ENCODE measurements at places on chromosomes 5 and 9.

- DNase-seq = no peak
These were observed 69.4 kb downstream of the RIGI start for GRCh38 chr9:32456564-32456963.

DNA sequence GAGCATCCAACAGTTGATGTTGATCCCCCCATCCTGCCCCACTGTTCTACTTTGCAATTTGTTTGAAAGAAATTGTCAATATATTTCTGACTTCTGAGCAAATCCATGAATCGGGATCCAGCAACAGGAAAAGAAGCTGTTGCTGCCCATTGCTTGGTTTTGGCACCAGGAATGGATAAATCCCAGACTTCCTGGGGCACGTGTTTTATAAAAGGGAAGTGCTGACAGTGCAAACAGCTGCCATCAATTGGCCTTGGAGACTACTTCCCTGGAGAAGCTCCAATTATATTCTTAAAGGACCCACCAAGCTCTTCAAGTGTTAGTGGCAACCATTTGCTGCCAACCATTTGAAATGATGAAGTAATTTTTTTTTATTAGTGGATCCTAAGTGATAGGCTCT is 13.7 kb downstream of the STK32A start:
- DNase-seq = no peak

DNA sequence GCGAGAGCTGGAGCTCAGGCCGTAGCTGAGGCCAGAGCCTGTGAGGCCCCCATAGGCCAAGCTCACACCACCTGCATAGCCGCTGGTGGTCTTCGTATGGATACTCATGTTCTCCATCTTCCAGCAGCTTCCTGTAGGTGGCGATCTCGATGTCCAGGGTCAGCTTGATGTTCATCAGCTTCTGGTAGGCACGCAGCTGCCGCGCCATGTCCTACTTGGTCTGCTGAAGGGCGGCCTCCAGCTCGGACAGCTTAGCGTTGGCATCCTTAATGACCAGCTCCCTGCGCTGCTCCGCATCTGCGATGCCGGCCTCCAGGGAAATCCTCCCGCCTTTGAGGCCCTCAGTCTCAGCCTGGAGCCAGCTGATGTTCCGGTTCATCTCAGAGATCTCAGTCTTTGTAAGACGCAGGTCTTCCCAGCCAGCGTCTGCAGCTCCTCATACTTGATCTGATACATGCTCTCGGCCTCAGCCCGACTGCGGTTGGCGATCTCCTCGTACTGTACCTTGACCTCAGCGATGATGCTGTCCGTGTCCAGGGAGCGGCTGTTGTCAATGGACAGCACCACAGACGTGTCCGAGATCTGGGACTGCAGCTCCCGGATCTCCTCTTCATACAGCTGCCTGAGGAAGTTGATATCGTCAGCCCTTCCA is 172.1 kb downstream of the PPP2R2B start:
- no peak for DNase-seq

DNA sequence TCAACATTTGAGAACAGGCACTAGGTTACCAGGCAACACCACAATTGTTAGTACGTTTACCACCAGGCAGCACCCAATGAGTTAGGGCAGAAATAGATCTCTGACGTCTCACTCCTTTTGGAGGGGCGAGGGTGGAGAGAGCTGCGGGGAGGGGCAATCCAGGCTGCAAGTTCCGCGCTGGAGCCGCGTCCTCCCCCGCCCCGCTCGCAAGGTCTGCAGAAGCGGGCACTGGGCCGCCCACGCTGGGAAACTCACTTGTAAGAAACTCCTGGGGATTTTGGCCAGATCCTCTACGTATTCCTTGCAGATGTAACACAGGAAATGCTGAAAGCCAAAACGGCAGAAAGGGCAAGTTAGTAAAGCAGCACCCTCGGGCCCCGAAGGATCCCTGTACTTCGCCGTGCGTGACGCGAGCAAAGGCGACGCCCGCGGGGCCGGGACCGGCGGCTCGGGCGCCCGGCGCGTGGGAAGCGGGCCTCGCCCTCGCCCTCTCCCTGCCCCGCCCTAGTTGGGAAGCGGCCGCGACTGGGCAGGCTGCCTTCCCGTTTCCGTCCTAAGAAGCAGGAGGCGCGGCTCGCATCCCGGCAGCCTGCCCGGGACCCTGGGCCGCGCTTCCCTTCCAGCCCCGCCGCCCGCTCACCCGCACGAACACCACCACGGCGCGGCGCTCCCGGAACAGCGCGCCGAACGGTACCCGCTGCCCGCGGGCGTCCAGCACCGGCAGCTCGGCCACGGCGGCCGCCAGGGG is 493 bp downstream of the PRXL2C start:
- DNase-seq = peak; percentile 74

DNA sequence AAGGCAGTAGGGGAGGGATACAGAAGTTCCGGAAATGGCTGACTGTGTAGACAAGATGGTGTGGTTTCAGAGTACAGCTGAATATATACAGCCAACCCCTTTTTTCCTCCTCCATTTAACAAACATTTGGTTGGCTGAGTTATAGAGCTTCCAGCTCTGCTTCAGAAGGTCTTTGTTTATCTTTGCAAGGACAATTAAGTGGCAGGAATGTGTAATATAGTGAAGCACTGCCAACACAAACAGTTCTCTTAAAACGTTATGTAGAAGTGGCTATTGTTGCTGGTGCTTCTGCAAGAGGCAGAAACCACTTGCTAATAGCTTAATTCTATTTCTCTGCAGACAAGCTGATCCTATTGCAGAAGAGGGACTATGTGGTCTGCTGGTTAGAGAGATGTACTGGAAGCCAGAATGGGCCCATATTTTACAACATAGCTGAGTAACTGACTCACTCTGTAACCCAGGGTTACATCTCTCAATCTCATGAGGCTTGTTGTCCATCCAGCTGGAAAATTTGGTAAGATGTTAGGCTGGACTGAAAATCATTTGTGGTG is 62.7 kb upstream of the OSMR start:
- DNase-seq = no peak

DNA sequence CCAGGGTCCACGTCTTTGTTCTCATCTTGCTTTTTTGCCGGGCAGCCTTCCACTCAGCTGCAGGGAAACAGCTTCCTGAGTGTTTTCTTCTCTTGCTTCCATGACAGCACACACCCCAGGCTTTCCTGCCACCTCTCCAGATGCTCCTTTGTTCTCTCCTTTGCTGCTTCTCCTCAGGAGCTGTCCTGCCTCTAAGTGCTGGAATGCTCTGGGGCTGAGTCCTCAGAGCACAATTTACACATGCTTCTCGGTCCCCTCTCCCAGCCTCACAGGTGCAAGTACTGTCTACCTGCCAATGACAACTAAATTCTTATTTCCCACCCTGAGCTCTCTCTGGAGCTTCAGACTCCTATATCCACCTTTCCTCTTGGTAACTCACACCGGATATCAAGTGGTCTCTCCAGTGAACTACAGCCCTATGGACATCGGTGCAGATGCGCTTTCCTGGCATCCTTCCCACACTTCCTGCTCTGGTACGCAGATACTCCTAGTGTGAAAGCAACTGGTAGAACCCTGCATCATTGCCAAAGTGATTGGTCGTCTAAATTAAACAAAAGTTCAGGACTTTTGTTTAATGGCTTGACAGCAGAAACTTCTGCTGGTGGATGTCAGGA is 13.4 kb upstream of the ACSL6 start:
- peak; percentile 28 for DNase-seq

DNA sequence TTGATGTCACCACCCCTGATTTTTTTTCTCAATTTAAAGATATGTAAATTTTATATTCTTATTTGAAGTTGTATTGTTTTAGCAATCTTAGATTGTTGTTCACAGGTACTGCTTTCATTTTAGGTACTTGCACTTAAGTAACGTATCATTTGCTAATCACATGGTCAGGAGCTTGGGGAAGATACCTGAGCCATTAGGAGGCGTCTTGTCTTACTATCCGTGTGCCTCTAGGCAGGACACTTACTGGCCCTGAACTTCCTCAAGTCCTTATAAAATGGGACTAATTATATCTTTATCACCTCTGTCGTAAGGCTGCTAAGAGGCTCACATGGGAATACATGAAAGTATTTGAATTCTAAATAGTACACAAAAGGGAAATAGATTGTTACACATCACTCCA is 18.5 kb downstream of the ZSWIM6 start:
- no peak for DNase-seq

GRCh38 chr5:174172566-174172965 is 127.1 kb downstream of the NSG2 start:
- no peak for DNase-seq

DNA sequence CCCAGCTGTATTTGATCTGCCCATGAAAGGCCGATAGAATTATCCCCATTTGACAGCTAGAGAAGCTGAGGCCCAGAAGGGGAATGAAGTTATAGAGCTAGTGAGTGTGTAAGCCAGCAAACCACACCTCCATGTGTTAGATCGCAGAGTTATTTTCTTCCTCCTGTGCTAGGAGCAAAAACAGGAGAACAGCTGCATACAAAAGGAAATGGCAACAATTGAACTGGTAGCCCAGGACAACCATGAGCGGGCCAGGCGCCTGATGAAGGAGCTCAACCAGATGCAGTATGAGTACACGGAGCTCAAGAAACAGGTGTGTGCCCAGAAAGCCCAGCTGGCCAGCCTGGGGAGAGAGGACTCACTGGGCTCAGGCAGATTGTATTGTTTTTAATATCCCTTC is 30.4 kb downstream of the RAB14 start:
- no peak for DNase-seq

- no peak for DNase-seq
These were observed 290.7 kb downstream of the NFIB start for GRCh38 chr9:14023285-14023684.

GRCh38 chr5:78162253-78162862 is 132.1 kb downstream of the AP3B1 start:
- DNase-seq = no peak

GRCh38 chr9:108041551-108041950 is 552.0 kb upstream of the KLF4 start:
- no peak for DNase-seq

- DNase-seq = no peak
These were observed 53.7 kb downstream of the TRIM36 start for GRCh38 chr5:115116001-115116400.

GRCh38 chr5:93164690-93165089 is 416.3 kb downstream of the NR2F1-AS1 start:
- DNase-seq = no peak

GRCh38 chr9:106479679-106480078 is 383.3 kb upstream of the ZNF462 start:
- no peak for DNase-seq

- DNase-seq = no peak
These were observed 3.3 kb downstream of the CYFIP2 start for GRCh38 chr5:157269165-157269671.

DNA sequence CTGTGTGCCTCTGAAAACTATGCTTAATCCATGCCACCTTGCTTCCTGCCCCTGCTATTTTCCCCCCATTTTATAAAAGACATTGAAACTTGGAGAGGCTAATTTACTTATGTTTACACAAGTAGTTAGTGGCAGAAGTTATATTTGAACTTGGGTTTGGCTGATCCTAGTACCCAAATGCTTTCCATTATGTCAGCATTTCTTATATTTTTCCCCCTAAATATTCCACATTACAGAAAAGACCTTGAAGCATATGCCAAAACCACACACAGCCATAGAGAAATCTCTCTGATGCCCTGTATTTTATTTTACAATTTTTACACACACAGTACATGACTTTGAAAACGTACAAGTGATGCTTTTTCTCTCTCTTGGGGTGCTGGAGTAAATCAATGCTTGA is 11.2 kb downstream of the C1QTNF2 start:
- no peak for DNase-seq

DNA sequence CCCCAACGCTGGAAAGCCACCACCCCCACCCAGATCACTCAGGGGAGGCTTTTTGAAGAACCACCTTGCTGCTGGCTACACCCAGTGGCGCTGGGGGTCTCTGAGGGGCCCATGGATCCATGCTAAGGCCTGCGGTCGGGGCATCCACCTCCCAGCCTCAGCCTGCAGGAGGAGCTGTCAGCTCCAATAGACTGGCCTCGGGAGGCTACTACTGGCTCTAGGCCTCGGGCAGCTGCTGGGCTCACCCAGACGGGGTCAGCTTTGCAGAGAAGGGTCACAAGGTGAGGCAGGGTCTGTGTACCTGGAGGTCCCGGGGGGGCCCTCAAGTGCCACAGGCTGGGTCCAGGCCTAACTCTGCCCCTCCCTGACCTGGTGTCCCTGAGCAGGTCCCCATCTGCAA is 193.7 kb downstream of the OLFM1 start:
- DNase-seq = no peak

- DNase-seq = no peak
These were observed 281.6 kb downstream of the NTRK2 start for GRCh38 chr9:84950879-84951811.

DNA sequence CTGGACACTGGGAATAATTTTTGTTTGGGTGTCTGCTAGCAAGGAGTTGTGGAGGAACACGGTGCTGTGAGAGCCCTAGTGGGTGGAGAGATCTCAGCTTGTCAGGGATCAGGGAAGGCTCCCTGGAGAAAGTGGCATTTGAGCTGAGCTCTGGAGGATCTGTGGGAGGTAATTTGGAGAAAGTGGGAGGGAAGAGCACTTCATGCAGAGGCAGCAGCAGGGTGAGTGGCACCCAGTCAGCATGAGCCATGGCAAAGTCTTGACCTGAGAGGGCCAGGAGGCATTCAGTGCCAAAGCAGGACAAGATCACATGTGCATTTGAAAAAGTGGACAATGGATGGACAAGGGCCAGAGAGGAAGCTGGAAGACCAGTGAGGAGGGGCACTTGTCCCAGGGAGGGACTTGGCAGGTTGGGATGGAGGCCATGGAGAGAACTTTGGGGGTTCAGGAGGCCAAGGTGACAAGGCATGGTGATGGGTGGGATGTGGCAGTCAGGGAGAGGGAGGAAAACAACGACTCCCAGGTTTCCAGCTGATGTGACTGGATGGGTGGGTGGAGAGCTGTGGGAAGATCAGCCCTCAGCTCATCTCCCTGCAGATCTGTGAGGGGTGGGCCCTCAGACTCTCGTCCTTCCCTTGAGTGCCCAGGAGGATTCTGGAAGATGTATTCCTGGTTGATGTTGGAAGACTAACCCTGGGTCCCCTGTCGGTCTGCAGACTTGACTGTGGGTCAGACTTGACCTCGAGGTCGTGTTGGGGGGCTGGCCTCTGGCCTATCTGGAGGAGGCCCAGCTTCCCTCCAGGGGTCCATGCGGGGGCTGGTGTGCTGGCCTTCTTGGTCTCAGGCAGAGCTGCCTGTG is 68.9 kb upstream of the PITX1 start:
- peak; percentile 13 for DNase-seq

- DNase-seq = no peak
These were observed 87.5 kb upstream of the TLE1 start for GRCh38 chr9:81776834-81777233.

DNA sequence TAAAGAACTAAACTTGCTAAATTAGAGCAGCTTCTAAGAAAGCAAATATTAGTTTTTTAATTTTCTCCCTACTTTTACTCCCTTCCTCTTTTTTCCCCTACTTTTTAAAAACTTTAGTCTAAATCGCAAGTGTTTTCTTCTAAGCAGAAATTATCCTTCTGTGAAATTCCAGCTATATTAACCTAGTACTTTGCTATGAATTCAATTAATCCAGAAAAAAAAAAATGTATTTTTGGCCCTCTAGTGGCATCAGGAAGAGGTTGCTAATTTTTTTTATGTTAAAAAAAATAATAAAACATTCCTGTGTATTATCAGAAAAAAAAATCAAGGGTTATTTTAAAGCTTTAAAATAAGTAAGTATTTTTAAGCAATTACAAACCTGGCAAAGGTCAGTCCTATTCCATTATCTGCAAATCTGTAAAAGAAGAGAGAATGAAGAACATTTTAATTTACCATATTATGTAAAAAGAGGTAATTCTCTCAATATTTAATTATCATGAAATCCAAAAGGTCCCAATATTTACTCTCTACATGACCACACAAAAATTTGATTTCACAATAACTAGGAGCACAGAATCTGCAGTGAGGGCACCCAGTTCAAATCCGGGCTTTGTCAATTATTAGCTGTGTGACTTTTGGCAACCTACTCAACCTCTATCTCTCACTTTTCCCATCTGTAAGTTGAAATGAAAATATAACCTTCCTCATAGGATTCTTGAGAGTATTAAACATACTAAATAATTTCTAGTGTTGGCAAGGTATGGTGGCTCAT is 52.0 kb downstream of the CEMIP2 start:
- DNase-seq = no peak

All from activated T-cell treated with anti-CD3 and anti-CD28 coated beads, Interleukin-2, amount 50 U/mL, for 24 hours (primary cell).